ENCODE measurements at places on chromosomes 6 and 20.
A peak's percentile ranks its signal among the peaks of the same experiment; 100 is the strongest.

DNA sequence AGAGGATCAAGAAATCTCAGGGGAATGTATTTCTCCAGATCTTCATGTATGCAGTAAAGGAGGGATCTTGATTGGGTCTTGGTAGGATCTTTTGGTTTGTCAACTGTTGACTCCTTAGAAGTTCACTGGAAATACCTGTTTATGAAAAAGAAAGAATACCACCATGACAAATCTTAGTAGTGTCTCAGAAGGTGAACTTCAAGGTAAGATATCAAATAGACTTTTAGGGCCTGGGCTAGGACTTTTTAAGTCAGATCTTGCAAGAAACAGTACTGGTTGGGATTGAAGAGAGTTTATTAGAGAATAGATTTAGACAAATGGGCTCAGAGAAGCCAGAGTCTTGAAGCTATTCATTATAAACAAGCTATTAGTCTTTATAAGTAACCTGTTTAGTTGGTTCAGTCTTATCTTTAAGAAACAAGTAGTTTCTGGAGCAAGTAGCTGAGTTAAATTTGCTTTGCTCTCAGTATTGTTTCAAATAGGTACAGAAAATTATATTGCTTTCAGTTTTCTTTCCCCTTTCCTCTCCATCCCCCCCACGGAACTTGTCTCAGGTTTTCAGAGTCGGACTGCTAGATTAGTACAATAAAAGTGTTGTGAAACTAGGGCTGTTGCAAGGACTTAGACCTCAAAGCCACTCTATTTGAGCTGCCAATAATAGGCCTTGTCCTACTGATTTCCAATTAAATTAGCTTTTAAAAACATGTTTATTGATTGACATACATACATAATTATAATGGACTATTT, 529.1 kb upstream of the CITED2 start:
- peak; percentile 92 for DNase-seq

DNA sequence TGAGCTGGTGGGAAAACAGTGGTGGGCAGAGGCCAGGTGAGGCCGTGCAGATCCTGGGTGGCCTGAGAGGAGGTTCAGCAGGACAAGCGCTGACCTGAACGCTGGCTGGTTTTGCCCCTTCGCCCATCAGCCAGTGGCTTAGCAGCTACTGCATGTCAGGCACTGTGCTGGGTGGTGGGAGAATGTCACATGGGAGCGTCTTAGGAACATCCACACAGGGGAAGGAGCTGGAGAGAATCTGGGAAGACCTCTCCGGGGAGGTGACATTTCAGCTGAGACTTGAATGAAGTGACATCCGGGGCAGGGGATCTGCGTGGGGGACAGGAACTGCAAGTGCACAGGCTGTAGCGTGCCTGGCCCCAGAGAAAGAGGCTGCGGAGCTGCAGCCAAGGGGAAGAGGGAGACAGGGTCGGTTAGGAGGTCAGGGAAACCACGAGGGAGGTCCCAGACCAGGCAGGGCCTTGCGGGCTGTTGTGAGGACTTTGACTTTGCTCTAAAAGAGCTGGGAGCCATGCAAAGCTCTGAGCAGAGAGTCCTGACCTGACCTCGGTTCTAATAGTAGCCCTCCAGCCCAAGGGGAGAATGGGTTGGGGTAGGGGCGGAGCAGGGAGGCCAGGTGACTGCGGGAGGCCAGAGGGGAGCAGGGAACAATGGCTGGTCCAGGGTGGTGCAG, 156.8 kb upstream of the PTPN1 start:
- no peak for DNase-seq

- no peak for DNase-seq
Observed at GRCh38 chr6:5457983-5458683, 196.8 kb downstream of the FARS2 start.

DNA sequence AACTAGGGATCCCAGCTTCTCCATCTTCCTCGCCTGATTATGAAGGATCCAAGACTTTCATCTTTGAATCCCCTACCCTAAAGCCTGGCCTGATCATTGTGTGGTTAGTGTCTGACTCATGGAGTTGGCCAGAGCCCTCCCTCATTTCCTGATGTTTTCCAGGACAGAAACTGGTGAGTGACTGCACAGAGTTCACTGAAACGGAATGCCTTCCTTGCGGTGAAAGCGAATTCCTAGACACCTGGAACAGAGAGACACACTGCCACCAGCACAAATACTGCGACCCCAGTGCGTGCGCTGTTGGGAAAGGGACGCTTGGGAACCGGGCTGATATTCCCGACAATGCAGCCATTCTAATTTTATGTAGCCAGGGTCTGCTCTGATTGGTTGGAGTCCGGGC, 4.0 kb downstream of the CD40 start:
- no peak for DNase-seq

DNA sequence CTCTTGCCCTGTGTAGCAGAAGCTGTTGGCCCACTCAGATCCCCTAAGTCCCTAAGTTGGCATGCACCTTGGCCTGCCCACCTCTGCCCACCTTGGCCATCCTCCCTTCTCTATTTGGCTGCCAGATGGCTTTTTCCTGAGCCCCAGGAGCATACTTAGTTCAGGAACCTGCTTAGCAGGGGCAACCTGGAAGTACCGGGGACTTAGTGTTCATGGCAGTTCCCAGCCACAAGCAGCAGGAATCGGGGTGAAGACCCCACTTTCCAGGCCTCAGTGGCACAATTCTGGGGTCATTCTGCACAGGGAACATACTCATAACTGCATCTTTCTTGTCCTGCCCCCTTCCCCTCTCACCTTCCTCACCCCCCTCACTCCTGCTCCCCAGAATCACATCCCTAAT, 158.0 kb upstream of the PMEPA1 start:
- no peak for DNase-seq
